Kidney capillary endothelial cell (primary cell): ENCODE measurements at places on chromosomes 5 and 9.
A peak's percentile ranks its signal among the peaks of the same experiment; 100 is the strongest.

GRCh38 chr5:136724161-136724560 is 358.8 kb upstream of the TRPC7 start:
- no peak for DNase-seq

DNA sequence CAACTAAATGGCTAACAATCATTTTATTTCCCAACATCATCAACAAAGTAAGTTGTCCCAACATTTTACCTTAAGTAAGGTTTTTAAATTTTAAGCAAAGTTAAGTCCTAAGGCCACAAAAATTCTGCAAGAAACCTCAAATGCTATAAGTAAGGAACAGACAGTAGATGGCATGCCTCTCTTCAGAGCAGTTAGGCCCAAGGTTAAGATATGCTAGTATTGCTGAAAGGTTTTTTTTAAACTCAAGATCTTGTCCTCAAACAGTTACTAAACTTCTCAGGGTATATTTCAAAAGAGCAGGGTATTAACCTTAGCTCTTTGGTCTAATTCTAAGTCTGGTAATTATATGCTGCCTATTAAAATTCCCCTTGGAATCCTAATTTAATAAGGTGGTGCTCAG is 35.1 kb downstream of the PJA2 start:
- DNase-seq = no peak

GRCh38 chr9:101326501-101326900 is 58.3 kb downstream of the BAAT start:
- no peak for DNase-seq

DNA sequence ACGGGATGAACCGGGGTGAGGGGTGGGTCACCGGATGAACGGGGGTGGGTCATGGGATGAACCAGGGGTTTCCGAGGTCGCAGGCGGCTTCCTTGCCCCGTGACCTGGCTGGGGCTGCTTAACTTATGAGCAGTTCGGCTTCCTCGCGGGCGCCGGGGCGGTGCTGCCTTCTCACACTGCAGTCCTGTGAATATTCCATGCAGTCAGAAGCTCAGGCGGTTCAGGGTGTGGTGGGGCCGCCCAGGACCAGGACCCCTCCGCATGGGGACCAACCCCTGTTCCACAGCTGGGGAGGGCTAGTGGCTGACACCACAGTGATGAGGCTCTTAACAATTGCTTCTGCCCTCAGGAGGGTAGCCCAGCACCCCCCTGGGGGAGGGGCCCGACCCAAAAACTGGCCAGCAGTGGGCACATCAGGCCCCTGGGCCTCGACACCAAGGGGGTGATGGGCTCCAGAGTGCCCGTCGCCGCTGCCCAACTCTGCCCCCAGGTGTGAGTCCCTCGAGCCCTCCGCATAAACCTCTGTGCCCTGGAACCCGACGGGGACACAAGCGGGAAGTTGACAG is 30.9 kb upstream of the SLC9A3 start:
- no peak for DNase-seq

- no peak for DNase-seq
Measured at GRCh38 chr9:134374301-134375010, 48.2 kb downstream of the RXRA start.

DNA sequence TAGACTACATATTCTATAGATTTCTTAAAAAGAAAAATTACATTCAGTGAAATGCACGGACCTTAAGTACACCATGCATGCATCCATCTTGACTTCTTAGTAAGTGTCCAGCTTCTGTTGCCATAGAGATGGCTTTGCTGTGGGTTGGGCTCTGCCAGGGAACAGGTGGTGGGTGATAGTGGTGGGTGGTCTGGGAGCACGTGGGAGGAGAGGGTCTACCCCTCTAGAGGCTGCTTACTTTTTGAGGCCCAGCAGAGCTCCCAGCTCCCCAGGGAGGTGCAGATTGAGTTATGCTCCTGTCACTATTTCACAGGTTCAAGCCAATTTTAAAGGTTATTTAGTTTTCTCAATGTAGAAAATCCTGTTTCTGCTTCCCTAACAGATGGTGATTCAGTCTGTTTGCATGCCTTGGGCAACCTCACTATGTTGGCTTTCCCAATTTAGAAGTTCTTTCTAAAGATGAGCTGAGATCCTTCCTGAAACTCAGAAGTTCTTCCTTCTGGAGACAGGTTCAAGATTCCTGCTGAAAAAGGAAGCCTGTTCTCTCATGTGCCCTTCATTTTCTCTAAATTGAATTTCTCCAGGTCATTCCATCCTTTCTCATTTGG is 107.4 kb upstream of the LHFPL2 start:
- no peak for DNase-seq

GRCh38 chr5:156121882-156122281 is 205.1 kb upstream of the SGCD start:
- DNase-seq = no peak

GRCh38 chr9:30925635-30926034 is 1458.8 kb upstream of the ACO1 start:
- no peak for DNase-seq

GRCh38 chr5:113153512-113154097 is 177.0 kb downstream of the DCP2 start:
- no peak for DNase-seq

- DNase-seq = peak; percentile 76
Measured at GRCh38 chr5:42547141-42547540, 123.9 kb downstream of the GHR start.

DNA sequence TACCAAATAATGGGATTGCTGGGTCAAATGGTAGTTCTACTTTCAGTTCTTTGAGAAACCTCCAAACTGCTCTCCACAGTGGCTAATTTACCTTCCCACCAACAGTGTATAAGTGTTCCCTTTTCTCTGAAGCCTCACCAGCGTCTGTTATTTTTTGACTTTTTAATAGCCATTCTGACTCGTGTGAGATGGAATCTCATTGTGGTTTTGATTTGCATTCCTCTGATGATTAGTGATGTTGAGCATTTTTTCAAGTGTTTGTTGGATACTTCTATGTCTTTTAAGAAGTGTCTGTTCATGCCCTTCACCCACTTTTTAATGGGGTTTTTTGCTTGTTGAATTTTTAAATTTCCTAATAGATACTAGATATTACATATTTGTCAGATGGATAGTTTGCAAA is 28.4 kb upstream of the SUSD1 start:
- no peak for DNase-seq

DNA sequence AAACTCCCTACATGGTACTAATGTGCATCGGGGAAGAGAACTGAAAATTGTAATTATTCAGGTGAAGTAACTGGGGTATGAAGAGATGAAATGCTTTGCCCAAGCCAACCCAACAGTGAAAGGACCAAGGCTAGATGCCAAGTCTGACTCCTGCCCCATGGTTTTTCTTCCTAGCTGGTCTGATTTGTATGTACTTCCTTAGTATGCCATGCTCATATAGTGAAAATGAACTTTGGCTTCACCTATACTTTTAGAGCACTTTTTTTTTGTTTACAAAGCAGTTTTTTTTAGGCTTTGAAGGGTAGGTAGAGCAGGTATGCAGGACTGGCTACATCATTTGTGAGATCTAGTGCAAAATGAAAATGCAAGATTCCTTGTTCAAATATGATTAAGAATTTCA is 359.4 kb upstream of the RIOK2 start:
- no peak for DNase-seq

DNA sequence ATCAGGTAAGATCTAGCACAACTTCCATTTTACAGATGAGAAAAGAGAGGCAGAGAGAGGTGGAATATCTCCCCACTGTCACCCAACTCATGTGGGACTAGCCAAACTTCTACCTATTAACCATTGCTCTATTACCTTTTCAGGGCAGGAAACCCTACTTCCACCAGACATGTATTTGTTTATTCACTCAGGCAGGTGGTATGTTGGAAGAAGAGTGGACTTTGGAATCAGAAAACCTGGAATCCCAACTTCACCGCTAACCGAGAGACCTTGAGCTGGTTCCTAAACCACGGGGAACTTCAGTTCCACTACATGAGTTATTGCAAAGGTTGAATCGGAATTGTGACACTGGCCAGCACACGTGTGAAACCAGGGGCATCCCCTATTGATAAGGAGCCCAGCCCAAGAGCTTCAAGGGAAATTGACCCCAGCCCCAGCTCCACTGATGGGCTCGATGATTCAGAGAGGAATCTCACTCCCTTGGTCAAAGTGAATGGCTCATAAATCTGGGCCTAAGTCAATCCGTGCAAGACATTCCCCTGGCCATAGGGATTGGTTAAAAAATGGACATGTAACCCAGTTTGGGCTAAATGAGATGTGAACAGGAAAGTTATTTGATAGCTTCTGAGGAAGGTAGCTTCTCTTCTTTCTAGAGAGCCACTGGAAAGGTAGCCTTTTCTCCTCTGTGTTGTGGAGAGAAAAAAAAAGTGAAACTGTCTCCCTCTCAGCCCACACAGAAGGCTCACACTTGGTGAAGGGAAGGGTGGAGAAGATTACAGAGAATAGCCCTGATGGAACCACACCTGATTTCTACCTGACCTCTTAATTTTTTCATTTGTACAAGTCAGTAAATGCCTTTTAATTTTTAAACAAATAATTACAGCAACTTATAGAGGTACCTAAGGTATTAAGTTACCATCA is 5.5 kb upstream of the GLIS3 start:
- DNase-seq = no peak

DNA sequence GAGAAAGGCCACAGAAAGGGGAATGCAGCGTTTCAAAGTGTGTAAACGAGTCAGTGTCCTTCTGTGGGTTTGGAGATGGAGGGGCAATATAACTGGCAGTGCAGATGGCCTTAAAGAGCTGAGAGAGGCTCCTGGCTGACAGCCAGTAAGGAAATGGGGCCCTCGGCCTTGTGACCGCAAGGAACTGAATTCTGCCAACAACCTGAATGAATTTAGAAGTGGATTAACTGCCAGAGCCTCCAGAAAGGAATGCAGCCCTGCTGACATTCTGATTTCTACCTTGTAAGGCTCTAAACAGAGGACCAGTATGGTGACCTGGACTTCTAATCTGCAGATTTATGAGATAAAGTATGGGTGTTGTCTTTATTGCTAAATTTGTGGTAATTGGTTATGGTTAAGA is 17.5 kb upstream of the NREP start:
- DNase-seq = no peak

- DNase-seq = no peak
Measured at GRCh38 chr5:57911438-57911837, 428.8 kb upstream of the ACTBL2 start.

GRCh38 chr5:140189977-140190871 is 15.2 kb downstream of the CYSTM1 start:
- DNase-seq = no peak

- no peak for DNase-seq
Measured at GRCh38 chr5:79829260-79829659, 139.6 kb downstream of the CMYA5 start.

DNA sequence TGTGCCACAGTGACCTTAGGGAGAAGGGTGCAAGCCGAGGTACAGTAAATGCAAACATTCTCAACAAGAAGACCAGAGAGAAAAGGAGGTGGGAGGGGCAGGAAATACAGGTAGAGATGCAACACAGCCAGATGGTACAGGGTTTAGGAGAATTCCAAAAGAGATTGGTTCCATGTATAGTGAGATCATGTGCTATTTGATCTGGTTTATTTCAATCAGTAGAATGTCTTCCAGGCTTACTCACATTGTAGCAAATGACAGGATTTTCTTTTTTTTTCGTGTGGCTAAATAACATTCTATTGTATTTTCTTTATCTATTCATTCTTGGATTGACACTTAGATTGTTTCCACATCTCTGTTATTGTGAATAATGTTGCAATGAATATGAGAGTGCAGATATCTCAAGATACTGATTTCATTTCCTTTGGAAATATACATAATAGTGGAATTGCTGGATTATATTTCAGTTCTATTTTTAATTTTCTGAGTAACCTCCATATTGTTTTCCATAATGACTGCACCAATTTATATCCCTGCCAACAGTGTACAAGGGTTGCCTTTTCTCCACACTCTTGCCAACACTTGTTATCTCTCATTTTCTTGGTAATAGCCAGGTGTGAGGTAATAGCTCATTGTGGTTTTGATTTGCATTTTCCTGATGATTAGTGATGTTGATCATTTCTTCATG is 107.8 kb upstream of the GAS1 start:
- DNase-seq = no peak

DNA sequence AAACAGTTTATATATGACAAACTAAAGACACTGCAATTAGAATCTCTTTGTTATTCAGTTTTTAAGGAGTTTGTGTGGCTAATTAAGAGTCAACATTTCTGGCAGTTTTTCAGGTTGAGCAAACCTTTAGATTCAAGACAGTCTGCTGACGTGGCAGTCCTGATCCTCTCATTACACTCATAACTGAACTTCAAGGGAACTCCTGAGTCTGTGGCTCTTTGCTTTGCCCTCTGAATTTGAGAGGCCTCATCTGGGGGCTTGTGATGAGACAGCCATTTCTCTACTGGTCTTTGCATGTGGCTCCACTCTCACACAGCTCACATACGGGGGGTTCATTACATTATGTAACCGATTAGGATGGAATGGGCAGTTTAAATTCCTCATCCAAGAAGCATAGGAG is 182.9 kb upstream of the MEF2C start:
- no peak for DNase-seq
